Tibial nerve (tissue), 4 donors: ENCODE measurements at places on chromosomes 1 and 21. TPM values are rescaled to one million over a fixed set of nuclear protein-coding genes. Genes with fewer than 3 reads are reported as not detected.
A peak's percentile ranks its signal among the peaks of the same experiment; 100 is the strongest.

DNA sequence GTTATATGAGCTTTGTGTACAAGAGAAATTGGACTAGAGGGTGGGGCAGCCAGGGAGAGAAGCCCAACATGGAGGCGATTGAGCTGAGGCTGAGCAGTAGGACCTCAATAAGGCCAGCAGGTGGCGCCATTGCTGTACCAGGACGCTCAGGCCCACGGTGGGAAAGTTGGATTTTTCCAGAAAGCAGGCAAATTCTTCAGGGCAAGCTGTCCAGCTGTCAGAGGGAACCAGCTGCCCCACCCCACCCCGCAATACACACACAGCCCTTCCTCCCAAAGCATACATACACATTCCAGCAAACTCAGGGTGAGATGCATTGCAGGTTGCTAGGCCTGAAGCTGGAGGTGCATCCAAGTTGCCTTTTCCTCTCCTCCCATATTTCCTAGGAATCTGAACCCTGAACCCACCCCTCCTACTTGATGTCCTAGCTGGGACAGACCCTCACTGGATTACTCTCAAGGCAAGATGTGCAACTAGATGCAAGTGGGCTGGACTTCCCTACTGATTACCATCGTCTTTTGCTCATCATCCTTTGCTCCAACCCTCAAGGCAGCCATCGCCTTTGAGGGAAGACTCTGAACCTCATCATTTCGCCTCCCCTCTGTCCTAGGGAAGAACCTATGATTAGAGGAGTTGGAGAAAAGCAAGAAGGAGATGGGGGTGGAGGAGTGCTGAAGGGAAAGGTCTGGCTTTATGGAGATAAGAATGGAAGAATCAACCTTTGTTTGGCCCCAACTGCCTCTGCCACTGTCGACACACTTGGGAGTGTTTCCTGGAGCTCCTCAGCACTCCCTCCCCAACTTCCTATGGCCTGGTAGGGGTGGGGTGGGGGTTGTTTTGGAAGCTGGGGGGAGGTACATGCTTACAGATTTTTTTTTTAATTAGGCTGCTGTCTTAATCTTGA is 25.5 kb downstream of the CD34 start:
- H3K36me3 ChIP-seq, result peaks cover 4% of the 10 kb centered on the region
- no peak overlapping the region for H3K4me3 ChIP-seq
- no peaks in the 10 kb centered on the region for H3K27me3 ChIP-seq
- peak; percentile 76 for DNase-seq

The RBM15 gene
- total RNA-seq, result 48.6 TPM

The MCOLN2 gene
- total RNA-seq, result 9.6 TPM

DNA sequence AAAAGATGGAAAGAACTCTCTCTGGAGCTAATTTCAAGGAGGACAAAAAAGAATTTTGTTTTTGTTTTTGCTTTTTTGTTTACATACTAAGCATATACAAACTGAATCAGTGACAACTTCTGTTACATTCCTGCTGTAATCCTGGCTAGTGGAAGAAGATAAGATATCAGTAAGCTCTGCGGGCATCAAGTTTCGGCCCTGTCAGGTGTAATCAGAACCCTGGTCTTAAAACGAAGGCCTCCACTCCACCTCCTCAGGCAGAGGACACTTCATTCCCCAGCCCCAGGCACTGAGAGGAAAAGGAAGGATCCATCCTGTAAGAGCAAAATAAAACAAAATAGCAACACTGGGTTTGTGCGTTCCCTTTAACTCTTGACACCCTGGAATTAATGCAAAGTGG is 88.9 kb upstream of the ARHGAP29 start:
- no peak overlapping the region for H3K4me3 ChIP-seq
- no peak for DNase-seq
- H3K36me3 ChIP-seq, result no peaks in the 10 kb centered on the region
- H3K27me3 ChIP-seq, result no peaks in the 10 kb centered on the region
- H3K27ac ChIP-seq, result no peak overlapping the region

The ILDR2 gene
- total RNA-seq, result 4.4 TPM

DNA sequence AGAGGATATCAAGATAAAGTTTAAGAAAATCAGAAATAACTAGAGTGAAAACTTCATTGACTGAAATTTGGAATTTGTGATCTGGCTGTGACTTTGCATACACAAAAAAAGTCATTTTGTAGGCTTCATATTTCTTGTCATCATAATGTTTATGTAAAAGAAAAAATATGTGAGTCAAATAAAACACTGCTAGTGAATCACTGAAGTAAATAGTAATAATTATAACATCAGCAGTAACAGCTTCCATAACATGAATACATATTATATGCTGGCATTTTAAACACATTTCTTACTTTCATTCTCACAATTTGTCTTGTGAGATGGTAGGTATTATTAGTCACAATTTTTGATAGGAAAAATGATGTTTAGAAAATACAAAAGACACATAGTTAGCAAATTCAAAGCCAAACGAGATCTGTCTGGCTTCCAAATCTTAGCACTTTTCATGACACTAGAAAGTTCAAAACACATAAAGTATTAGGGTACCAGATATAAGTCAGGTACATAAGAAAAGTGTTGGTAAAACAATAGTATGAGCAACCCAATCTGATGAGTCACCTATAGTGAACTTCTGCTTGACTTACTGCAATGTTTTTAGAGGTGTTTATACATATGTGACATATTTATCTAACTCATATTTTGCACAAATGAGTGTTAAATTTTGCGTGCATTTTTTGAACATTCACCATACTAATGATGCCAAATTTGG is 241.0 kb upstream of the SNX7 start:
- H3K4me1 ChIP-seq, result no peaks in the 10 kb centered on the region
- DNase-seq, result no peak
- H3K27ac ChIP-seq, result no peak overlapping the region
- H3K4me3 ChIP-seq, result no peak overlapping the region

The TNFRSF4 gene
- total RNA-seq, result 0.90 TPM

The ZYG11A gene
- total RNA-seq, result not detected

- peaks cover 4% of the 10 kb centered on the region for H3K4me1 ChIP-seq
- no peak overlapping the region for H3K4me3 ChIP-seq
- H3K27ac ChIP-seq, result no peak overlapping the region
- no peaks in the 10 kb centered on the region for H3K36me3 ChIP-seq
- no peaks in the 10 kb centered on the region for H3K27me3 ChIP-seq
Measured at GRCh38 chr1:10629816-10630571, 155.2 kb downstream of the PEX14 start.

The LCE1D gene
- not detected for total RNA-seq

- no peaks in the 10 kb centered on the region for H3K27me3 ChIP-seq
- no peak for DNase-seq
- no peak overlapping the region for H3K4me3 ChIP-seq
- peak overlapping the region; percentile 53 for H3K27ac ChIP-seq
Measured at GRCh38 chr1:40392221-40392620, 18.7 kb downstream of the SMAP2 start.

The LYSMD1 gene
- 13.2 TPM for total RNA-seq

DNA sequence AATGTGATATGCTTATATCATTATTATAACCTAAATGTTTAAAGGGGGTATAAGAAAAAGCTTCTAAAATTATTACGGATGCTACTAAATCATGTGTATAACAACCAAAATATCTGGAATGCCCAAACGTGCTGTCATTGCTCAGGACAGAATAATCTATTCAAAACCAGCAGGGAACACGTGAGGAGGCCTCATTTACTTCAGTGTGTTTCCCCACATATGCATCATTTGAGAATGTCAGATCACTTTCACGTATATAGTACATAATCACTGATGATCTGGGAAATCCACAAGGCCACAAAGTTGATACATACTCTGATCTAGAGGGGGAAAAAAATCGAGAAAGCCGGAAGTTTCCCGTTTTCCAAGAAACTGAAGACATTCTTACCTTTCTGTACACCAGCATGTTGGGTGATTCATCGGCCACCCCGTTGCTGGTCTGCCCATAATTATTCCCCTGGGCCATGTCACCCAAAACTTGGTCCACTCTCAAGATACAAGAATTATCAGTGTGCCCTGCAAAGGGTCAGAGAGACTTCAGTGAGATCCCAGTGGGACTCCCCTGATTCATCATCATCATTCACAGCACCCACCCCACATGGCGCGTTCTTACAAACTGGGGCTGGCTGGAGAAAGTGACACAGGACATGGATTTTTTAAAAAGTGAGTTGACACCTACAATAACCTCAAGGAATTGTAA is 1.5 kb downstream of the RGS7 start:
- DNase-seq, result no peak
- H3K27ac ChIP-seq, result no peak overlapping the region
- H3K4me1 ChIP-seq, result no peaks in the 10 kb centered on the region
- no peaks in the 10 kb centered on the region for H3K36me3 ChIP-seq
- peaks cover 19% of the 10 kb centered on the region for H3K27me3 ChIP-seq

DNA sequence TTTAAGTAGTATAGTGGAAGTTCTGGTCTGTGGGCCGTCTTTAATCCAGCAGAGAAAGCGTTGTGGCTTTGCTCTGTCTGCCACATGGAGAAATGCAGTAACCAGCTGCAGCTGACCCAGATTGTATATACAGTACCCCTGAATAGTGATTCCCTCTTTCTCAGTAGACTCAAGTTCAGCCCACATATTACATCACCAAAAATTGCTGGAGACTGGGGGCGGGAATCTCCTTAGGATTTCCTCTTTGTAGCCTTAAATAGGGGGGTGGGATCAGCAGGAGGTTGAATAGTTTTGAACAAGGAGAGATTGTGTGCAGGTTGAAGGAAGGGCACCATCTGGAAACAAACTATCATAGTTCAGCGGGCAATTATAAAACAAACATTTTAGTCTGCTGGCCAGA is at the start of gene ANGPTL1:
TSS of gene ANGPTL1 (minus strand) at position 134 of the 400 bp plus-strand sequence. CDS start 5,301 bp downstream, outside the sequence.
- H3K27me3 ChIP-seq, result no peaks in the 10 kb centered on the region
- H3K27ac ChIP-seq, result no peak within 1 kb of the TSS
- H3K36me3 ChIP-seq, result no peaks in the 10 kb centered on the region
- H3K4me1 ChIP-seq, result peaks cover 7% of the 10 kb centered on the region
- H3K4me3 ChIP-seq, result no peak within 1 kb of the TSS

DNA sequence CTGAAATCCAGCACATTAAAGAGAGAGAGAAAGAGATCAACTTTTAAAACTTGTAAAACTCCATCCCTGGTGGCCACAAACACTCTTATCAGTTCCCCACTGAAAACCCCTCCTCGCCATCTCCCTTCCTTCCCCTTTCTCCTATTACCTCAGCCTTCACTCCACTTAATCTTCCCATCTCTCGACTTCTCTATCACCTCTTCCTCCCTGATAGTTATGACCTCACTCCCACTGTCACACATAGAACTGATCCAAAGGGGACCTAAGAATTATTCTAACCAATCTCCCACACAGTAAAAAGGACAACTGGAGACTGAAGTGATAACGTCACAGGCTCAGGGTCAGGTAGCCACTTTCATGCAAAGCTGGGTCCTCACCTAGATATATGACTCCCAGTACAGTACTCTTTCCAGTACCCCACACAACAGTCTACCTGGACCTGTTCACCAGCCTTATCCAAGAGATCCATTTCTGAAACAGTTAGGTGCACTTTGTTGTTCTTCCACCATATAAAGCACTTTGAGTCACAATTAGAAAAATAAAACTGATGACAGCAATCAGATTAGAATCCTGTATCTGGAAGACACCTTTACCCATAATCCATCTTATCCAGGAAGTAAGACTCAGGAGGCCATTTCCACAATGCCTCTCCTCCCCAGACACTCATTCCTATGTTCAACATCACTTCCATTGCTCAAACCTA is 324.8 kb downstream of the SMYD3 start:
- no peak overlapping the region for H3K27ac ChIP-seq
- no peak for DNase-seq

- no peaks in the 10 kb centered on the region for H3K27me3 ChIP-seq
- H3K36me3 ChIP-seq, result no peaks in the 10 kb centered on the region
- H3K4me1 ChIP-seq, result peaks cover 30% of the 10 kb centered on the region
- H3K27ac ChIP-seq, result peak overlapping the region; percentile 91
Measured at GRCh38 chr1:32336963-32337675, 1.1 kb upstream of the MARCKSL1 start.

GRCh38 chr1:160911441-160911840 is 26.5 kb upstream of the ITLN1 start:
- no peaks in the 10 kb centered on the region for H3K36me3 ChIP-seq
- H3K27me3 ChIP-seq, result no peaks in the 10 kb centered on the region
- no peak overlapping the region for H3K4me3 ChIP-seq
- no peak overlapping the region for H3K27ac ChIP-seq
- no peaks in the 10 kb centered on the region for H3K4me1 ChIP-seq
- no peak for DNase-seq

The LDLRAD1 gene
- total RNA-seq, result not detected

The FGR gene
- 18.4 TPM for total RNA-seq

The LCE2B gene
- total RNA-seq, result not detected

The RNU1-3 gene
- total RNA-seq, result under 0.01 TPM
